ENCODE measurements at places on chromosomes 3 and 15.

- DNase-seq, result no peak
Observed at GRCh38 chr15:65207280-65207840, 3.9 kb downstream of the CILP start.

DNA sequence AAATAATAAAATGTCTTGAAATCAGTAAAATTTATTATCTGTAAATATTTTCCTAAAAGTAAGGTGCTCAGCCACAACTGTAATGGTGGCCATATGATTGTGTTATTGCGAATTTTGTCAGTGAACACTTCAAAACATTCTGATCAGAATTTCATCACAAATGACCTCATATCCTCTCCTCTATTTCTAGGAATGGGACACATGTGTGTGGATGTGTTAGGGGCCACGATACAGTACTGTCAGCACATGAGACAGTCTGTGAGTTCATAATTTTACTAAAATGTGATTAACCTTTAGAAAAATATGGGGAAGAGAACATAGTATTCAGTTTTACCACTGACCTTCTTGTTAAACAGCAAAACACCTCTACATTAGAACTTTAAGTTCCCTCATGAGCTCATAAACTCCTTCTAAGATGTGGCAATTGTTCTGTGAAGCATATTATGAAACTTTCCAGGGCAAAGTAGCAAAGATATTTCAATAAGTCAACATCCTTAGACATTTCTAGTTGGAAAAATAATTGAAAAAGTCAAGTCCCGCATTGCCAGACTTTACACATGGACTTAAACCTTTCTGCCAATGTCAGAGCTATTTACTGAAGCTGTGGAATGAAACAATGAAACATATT, 158.2 kb upstream of the ABI3BP start:
- DNase-seq, result no peak

GRCh38 chr15:51403946-51404695, 62.7 kb downstream of the GLDN start:
- DNase-seq, result no peak

DNA sequence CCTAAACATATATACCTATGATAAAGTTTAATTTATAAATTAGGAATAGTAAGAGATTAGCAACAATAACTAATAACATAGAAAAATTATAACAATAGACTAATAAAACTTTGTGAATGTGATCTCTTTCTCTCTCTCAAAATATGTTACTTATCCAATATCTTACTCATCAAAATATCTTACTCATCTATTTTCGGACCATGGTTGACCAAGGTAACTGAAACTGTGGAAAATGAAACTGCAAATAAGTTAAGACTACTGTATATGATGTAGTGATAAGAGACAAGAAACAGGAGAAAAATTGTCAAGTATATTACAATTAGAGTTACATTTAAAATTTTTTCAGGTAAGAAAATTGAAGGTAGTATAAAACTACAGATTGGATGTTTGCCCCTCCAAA, 19.2 kb downstream of the MAP3K13 start:
- no peak for DNase-seq

DNA sequence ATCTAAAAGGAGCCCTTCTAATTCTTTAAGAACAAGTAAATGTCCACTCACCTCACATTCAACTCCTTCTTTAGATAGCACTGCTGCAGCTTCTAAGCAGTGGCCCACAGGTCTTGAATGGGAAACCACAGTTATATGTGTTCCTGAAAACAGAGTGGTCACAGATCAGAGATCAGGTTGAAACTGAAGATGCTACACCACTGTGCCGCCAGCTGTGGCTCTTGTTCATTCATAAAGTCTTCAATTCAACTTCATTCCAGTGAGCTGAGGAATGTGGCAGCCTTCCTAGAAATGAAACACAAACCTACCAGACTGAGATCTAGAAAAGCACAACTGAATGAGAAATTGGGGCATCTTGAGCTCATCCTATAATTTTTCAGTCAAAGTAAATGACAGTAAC, 4.0 kb downstream of the PDHB start:
- no peak for DNase-seq

- DNase-seq, result peak; percentile 63
Observed at GRCh38 chr3:108124337-108125152, 33.7 kb upstream of the CD47 start.

DNA sequence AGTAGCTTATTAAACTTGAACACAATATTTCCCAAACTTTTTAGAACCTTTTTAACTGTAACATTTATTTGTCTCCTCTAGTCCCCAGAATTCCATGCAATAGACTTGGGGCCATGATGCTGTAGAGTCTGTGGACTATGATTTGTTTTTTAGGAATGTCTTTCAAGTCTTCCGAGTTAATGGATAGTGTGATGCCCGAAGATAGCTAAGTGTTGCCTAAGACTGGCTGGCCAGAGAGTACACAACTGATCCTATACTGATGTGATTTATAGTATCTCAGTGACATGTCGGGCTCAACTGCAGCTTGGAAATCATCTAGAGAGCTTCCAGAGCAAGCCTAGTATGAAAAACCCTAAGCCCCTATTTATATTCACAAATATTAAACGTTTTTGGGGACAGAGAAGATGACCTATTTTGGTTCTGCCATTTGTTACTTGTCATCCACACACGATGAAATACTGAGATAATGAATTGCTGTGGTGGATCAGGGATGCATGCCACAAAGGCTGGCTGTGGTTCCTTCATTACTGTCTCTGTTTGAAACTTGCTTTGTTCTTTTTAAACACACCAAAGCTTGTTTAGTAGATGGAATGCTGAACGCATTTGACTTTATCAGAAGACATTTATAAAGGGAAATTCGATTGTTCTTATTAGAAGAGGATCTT, 507.4 kb downstream of the TAFA4 start:
- no peak for DNase-seq

DNA sequence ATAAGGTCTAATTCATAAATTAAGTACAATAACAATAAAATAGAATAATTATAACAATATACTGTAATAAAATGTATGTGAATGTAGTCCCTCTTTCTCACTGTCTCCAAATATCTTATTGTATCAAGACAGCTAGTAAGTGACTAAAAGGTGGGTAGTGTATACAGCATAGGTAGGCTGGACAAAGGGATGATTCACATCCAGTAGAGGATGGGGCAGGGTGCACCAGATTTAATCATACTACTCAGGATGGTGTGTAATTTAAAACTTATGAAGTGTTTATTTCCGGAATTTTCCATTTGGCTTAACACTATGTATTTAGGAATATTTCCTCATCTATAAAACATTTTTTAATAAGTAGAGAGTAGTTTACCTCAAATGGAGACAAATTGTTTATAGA, 876.1 kb upstream of the CADM2 start:
- DNase-seq, result no peak

DNA sequence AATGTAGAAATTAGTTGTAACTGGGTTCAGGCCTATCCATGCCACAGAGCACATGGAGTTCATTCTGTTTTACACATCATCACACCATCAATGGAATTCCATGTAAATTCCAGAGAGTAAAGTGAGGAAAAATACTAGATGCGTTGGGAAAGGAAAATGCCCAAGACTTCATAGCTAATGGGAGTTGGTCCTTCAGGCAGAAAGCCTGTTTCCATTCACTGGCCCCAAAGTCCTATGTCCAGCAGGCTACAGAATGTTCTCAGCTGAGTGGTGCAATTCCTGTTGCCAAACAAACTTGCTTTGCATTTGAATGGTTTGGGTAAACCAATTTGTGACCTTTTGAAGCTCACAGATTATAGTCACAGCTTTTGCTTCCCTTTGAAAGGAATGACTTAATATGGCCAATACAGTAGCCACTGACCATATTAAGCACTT, 164.6 kb upstream of the PFN2 start:
- no peak for DNase-seq

DNA sequence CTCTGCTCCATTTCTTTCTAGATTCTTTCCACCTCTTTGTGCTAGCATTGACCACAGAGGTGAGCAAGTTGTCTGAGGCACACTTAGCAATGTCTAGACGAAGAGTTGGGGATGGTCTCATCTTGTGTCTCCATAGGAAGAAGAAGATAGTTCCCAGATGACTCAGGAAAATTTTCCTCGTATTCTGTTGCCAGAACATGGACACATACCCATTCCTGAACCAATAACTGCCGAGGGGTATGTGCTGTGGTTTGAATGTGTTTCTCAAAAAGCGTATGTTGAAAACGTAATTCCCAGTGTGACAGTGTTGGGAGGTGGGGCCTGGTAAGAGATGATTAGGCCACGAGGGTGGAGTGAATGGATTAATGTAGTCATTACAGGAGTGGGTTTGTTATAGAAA, 107.5 kb upstream of the GALNT15 start:
- no peak for DNase-seq

DNA sequence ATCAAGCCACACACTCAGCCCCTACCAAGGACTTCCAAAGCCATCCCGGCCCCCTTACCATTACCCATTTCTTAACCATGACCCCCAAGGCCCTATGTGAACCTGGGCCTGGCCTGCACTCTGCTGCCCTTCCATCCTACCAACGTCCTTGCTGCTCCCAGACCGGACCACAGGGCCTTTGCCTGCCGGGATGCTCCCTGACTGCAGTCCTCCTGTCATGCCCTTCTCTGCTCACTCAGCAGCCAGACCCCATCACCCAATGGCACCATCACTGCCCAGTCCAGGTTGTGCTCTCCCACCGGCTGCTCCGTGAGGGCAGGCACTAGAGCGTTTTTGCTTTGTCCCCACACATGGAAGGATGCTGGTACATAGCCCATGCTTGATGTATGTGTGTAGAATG, 73.7 kb downstream of the OCA2 start:
- no peak for DNase-seq

GRCh38 chr15:65106011-65106590, 8.9 kb downstream of the UBAP1L start:
- DNase-seq, result no peak

All from globus pallidus (tissue), 1 donor.